Stimulated activated CD4-positive, alpha-beta T cell treated with anti-CD3 and anti-CD28 coated beads, Interleukin-4, amount 100 ng/mL, for 24 hours (primary cell): ENCODE measurements at places on chromosomes 2 and 18.

DNA sequence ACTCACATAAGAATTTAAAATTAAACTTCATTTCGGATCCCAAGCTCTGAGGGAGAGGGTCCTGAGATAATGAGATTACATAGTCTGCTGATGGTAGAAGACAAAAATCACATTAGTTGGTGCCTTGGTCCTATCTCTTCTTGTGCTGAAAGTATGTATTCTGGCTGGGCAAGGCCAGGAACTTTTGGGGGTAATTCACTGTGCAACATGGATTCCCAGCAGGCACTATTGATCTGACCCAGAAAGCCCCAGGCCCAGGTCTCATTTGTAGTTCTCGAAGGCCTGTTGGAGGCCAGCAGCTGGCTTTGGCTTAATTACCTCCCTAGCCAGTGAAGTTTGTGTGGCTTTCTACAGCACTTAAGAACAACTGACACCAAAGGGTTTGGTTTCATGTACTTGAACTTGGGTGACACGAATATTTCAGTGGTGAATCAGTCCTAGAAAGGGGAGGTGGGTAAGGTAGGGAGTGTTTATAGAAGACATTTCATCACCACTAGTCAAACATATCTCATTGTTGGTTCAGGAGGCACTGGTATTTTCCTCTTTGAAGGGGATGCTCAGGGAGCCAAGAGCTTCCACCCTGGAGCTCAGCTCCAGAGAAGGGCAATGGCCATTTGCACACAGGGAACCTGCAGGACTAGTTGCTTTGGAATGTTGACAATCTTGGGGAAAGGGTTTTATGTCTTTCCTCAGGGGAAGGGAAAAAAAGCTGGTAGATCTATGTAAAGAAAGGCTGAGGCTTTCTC lies 217.8 kb downstream of the OSR1 start:
- no peak for DNase-seq

DNA sequence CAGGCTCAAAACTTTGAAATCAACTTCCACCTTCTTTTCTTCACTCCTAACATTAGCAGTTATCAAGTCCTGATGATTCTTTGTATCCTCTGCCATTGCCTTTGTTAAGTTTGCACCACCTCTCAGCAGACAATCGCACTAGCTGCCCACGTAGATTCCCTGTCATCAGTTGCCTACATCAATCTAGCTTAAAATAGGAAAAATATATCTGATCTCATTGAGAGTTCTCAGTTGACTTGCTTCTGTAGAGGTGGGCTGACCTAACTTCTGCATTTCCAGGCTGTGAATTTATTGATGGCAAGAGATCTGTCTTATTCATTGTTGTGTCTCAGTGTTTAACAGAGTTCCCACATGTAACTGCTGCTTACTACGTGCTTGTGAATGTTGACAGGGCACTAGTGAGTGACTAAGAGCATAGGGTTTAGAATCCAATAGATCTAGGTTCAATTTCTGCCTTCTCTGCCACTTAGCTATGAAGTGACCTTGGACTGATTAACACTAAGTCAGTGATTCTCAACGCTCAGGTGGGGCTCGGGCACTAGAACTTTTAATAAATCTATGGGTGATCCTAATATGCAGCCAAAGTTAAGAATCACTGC lies 3.7 kb upstream of the INSIG2 start:
- no peak for DNase-seq

GRCh38 chr2:96185516-96185915 lies 23.1 kb downstream of the STARD7 start:
- no peak for DNase-seq

- no peak for DNase-seq
Measured at GRCh38 chr18:73286584-73286983, 418.8 kb upstream of the NETO1 start.

GRCh38 chr2:34602262-34602661 lies 1003.2 kb upstream of the FAM98A start:
- DNase-seq, result no peak

DNA sequence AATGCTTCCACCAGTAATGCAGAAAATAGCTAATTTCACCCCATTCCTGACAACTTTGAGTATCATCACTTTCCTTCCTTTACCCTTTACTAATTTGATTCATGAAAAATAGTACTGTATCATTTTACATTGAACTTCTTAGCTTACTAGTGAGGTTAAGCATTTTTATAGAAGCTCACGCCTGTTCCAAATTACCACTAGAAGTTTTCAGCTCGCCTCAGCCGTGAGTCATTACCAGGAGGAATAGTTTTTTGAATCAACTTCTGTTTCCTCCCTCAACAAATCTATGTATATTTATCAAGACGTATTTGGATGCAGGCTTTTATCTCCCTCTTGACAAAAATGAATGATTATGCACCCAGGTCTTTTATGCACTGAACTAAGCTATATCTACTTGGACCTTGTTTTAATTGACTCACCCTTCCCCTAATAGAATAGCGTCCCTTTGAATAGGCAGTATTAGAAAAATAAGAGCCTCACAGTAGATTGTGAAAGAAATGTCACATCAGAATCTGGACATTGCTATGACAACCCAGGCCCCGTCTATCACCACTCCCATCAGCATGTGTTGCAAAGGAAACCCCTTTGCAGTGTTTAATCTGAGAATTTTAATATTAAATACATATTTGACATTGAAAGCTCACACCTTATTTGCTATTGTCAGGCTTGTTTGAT lies 207.4 kb upstream of the NRP2 start:
- no peak for DNase-seq

DNA sequence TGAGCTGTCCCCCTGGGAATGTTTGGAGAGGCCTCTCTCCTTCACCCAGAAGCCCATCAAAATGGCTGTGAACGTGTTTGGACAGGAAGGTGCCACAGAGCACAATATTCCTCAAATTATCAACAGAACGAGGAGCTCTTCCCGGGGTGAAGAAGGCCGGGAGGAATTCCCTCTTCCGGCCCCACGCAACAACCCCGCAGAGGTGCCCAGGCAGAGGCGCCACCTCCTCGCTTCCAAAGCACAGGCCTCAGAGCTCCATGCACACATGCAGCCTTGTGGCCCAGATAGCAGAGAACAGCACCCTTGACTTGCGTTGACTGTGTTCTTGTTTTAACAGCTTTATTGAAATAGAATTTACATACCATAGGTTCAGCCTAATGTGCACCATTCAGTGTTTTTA lies 152.5 kb upstream of the SALL3 start:
- no peak for DNase-seq
